Spleen (tissue), 13 donors: ENCODE measurements at places on chromosomes 6 and 20.

GRCh38 chr6:84282550-84282949, 55.1 kb upstream of the CEP162 start:
- no peak for DNase-seq

DNA sequence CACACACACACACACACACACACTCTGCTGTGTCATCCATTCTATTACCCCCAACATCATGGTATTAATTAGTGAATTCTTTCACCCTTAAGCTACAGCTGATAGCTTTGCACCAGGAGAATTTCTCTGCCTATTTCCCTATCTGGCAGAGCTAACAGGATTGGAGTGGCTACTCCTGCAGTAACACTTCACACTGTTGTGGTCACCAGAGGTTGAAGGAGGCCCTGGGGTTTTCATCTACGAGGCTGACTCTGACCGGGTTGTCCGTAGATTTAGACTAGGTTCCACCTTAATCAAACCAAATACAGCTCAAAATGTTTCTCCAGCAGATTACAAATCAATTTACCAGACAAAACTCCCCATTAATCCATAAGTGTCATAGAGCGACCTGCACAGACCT, 69.2 kb upstream of the RIPOR2 start:
- DNase-seq: no peak

- DNase-seq: peak; percentile 98
Measured at GRCh38 chr20:34876406-34877282, at the start of gene ACSS2. Gene ACSS2 (plus strand): TSS chr20:34876612. CDS start chr20:34876646, 34 bp downstream.

GRCh38 chr6:40954446-40955177, 84.4 kb downstream of the UNC5CL start:
- DNase-seq: no peak

DNA sequence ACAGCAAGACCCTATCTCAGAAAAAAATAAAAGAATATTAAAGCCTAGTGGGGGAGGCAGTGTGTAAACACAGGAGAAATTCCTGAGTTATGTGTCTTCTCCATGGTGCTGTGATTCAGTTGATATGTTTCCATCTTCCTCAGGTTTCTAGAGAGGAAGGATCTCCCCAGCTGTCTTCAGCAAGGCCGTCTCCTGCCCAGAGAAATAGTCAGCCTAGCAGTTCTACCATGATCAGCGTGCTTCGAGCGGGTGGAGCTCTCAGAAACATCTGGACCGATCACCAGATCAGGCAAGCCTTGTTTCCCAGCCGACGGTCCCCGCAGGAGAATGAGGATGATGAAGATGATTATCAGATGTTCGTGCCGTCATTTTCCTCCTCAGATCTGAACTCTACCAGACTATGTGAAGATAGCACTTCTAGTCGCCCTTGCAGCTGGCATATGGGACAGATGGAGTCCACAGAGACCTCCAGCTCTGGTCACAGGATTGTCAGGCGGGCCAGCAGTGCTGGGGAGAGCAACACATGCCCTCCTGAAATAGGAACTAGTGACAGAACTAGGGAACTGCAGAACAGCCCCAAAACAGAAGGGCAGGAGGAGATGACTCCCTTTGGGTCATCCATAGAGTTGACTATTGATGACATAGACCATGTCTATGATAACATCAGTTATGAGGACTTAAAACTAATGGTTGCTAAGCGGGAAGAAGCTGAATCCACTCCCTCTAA, 34.9 kb upstream of the MTHFD1L start:
- DNase-seq: no peak

- no peak for DNase-seq
Measured at GRCh38 chr20:43954704-43955061, 40.0 kb downstream of the TOX2 start.

- DNase-seq: no peak
Measured at GRCh38 chr20:16518784-16519084, 54.5 kb downstream of the KIF16B start.

DNA sequence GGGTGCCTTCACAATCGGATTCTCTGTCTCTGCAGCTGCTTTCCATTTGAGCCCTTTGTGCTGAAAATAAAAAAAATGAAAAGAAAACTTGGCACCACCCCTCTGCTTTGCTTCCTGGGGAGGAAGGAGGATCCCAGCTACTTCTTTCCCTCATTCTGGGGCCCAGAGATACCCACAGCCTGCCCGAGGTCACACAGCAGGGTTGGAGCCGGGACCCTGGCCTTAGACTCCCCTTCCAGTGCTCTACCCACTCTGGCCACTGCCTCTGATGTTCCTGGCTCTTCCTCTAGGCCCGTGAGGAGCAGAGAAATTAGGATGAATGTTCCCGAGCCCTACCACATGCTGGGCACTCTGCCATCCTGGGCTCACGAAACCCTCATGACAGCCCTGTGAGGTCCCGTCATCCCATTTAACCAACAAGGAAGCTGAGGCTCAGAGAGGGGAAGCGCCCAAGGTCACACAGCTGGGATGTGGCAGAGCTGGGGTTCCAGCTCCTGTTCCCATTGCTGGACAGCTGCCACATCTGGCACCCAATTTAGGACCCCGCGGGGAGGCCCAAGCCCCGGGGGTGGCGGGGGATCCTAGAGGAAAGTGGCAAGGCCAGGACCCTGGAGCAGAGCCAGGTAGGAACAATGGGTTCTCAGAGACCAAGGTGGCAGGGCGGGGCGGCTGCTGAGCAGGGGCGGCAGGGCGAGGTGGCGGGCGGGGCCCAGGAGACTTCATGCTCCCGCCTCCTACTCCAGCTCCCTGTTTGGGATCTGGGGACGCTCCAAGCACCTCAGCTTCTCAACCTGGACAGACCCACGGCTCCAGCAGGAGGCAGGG, 76.6 kb downstream of the CEBPB start:
- DNase-seq: no peak

- DNase-seq: no peak
Measured at GRCh38 chr6:105677671-105678475, 275.0 kb upstream of the PREP start.

DNA sequence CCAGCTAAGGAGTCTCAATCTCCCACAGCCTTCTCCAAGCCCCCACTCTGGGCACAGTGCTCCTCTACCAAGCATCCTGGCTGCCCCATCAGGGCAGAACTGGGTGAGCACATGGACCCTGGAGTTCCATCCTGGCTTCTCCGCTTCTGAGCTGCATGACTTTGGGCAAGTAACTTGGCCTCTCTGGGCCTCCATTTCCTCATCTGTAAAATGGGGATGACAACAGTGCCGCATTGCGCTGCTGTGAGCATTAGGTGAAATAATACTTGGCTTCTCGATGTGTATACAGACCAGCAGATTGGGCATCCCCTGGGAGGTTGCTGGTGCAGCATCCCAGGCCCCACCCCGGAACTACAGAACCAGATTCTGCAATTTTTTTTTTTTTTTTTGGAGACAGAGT, 8.3 kb upstream of the RIPOR3 start:
- no peak for DNase-seq

DNA sequence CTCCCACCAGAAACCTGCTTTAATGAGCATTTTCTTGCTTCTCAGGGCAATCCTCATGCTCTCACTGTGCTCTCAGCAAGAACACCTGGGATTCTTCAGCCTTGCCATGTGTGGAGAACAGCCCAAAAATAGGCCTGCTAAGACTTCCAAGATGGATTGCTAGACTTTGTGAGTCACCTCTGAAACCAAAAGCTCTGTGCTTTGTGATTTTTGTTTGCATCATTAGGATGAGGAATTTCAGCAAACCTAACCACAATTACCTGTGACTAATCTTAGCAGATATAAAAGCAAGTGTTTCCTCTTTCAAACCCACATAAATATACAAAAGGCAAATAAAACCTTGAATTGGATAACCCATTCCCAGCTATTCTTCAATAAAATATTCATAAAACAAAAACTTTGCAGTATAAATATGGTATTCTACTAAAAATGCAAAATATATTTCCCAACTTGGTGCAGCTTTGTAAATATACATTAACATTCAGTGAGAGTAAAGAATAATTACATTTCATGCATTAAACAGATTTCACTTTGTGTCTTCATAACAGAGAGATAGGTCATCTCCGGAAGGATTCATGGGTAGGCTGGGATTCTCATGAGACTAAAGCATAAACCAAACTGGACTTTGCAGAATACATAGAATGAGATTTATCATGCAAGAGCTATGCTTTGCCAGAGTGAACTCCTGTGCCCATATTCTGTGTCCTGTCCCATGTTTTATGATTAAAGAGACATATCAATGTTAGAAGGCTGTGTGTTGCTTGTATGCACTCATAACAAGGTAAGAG, 33.5 kb downstream of the TPBG start:
- no peak for DNase-seq

GRCh38 chr6:54112151-54112650, 958 bp downstream of the MLIP start:
- no peak for DNase-seq

DNA sequence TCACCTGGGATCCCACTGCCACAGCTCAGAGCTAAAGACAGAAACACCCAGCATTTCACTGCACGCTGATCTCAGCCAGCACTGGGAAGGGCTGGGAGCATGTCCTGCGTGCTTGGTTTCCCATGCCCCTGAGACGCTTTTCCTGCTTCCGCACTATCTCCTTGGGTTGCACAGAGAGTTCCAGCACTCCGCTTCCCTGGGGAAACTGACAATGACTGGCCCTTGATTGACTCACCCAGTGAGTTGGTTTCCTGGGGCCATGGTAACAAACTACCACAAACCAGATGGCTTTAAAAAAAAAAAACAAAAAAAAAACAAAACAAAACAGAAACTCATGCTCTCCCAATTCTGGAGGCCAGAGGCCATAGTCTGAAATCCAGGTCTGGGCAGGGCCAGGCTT, 14.8 kb upstream of the MAS1L start:
- DNase-seq: no peak

DNA sequence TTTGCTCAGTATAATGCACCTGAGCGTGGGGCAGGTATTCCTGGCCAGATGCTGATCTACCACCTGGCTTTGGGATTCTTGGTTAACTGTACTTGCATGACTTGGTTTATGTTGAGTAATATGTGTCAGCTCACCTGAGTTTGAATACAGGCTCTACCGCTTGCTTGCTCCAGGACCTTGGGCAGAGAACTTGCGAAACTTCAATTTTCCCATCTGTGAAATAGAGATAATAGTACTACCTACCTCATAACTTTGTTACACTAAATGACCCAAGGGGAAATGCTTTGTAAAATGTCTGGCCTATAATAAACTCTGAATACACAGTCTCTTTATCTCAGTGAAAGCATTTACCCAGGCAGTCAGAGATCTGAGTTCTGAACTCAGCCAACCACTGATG, 51.8 kb downstream of the SCAND1 start:
- DNase-seq: no peak

DNA sequence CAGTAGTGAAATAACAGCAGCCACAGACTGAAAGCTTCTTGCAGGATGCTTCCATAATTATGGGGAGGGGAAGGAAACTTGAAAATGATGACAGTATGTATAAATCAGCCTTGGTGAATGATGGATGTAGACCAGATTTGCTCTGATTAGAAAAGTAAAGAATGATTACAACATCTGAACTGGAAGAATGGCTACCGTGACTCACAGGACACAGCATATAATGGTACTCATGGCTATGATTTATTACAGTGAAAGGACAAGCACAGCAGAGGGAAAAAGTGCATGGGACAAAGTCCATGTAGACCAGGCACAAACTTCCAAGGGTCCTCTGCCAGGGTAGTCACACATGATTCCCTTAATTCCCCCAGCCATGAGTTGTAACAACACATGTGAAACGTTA, 70.7 kb upstream of the POPDC3 start:
- no peak for DNase-seq

GRCh38 chr20:59670786-59671492, 66.6 kb downstream of the PHACTR3 start:
- no peak for DNase-seq

DNA sequence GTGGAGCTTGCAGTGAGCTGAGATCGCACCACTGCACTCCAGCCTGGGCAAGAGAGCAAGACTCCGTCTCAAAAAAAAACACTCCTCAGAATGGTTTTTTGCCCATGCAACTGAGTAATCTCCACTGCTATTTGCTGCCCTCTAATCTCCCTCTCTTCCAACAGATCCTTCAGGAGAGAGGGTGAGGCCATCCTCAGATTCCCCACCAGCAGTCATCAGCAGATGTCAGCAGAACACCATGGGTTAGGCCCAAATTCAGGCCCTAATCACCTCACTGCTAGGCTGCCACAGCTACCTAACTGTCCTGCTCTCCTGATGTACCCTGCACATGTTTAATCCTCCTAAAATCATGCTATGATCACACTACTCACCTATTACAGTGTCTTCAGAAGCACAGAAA, 63.2 kb upstream of the BEND6 start:
- DNase-seq: no peak

DNA sequence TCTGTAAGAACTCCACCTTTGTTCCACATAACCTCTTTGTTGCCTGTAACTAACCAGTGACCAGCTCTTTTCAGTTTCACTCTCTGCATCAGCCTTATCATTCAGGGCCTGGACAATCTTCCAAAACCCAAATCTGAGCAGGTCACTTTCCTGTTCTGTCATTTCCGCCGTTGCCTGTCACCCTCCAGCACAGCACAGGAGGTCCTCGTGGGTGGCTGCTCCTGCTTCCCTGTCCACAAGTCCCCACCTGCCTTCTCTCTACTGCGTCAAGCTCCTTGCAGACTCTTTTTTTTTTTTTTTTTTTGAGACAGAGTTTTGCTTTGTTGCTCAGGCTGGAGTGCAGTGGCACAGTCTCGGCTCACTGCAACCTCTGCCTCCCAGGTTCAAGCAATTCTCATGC, 73.9 kb downstream of the MTHFD1L start:
- DNase-seq: no peak

- peak; percentile 12 for DNase-seq
Measured at GRCh38 chr20:43824309-43825050, 90.2 kb upstream of the TOX2 start.

DNA sequence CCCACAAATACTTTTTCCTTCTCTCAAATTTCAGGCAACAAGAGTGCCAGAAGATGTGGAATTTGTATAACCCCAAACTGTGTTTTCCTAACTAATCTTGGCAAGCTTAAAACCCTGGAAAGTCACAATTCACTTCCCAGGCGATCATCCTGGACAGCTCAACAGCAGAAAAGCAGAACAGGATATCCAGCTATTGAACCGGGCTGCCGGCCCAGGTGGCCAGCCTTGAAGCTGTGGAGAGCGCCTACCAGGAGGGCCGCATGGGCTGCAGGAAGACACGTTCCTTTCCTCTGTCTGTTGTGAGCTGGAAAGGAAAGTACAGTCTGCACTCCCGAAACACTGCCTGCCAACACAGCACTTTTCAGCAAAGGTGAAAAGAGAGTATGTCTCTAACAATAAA, 719.7 kb upstream of the MARCKS start:
- peak; percentile 78 for DNase-seq

DNA sequence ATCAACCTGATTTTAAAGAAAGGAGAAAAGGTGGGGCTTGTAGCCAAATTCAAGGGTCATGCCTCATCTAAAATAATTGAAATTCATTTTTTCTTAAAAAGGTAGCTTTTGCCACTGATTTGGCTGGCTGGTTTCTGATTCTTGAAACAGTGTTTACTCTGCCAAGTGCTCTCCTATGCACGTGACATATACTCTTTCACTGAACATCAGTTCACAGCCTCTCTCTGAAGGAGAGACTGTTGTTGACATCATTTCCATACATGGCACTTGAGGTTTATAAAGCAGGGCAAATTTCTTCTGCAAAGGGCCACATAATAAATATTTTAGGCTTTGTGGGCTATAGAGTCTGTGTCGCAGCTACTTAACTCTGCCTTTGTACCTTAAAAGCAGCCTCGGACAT, 40.4 kb upstream of the DOK5 start:
- DNase-seq: no peak
